ENCODE measurements at places on chromosomes 1 and 21.
A peak's percentile ranks its signal among the peaks of the same experiment; 100 is the strongest.

DNA sequence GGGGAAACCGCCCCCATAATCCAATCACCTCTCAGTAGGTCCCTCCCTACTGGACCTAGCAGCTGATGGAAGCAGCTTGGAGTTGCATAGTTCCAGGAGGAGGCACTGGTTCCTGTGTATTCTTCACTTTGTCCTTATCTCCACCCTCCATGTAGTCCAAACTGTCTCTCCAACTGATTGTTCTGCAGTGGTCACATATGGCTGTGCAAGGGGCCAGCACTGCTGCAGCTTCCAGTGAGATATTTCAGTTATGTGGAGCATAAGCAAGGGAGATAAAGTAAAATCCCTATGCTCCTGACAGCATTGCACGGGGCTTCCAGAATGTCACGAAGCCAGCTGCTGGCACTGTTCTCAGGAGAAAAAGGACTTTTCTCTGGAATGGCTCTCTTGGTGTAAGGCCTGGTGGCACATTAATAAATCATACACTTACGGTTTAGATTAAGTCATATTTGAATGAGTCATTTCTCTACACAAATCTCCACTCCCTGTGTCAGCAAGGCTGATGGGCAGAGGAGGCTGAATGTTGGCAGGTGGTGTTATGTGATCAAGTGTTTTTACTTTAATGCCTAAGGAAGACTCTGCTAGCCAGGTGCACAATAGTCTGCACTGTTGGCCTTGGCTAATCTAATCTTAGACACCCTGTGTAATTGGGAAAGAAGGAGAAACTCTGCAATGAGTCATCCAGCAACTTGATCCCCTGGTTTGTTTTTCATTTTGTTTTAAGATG is 93.4 kb downstream of the KCNK1 start:
- DNase-seq = peak; percentile 10

- no peak for DNase-seq
These were observed 5.3 kb upstream of the LRRC8C start for GRCh38 chr1:89627596-89627962.

- DNase-seq = no peak
These were observed 146.3 kb downstream of the NRIP1 start for GRCh38 chr21:14918527-14918926.

- no peak for DNase-seq
These were observed 34.1 kb upstream of the ADARB1 start for GRCh38 chr21:45040157-45040711.

DNA sequence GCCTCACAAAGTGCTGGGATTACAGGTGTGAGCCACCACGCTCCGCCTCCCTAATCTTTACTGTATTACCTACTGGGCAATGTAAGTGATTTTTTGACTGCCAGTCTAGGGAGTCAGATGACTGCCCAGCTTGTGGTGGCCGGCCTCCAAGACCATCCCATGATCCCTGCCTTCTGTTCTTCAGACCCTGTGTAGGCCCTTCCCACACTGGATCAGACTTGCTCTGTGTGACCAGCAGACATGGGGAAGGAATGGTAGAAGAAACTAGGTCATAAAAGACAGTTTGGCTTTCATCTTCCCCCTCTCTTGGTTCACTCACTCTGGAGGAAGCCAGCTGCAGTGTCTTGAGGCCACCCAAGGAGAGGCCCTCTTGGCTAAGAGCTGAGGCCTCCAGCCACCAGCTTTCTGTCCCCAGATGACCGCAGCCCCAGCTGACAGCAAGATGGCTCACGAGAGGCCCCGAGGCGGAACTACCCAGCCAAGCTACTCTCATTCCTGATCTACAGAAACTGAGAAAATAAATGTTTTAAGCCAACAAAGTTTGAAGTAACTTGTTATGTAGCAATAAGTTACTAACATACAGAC is 14.5 kb upstream of the CBR3 start:
- no peak for DNase-seq

DNA sequence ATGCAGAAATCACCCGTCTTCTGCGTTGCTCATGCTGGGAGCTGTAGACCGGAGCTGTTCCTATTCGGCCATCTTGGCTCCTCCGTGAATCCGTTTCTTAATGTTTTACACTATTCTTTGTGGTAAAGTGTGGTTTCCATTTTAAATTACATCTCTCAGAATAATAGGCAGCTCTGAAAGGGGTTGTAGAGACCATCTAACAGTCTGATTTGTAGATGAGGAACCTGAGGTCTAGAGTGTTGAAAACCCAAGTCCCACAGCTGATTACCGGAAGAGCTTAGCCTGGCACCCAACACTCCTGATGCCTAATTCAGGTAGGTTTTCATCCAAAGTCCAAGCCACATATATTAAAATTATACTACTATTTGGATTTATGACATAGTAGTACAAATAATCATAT is 144.0 kb downstream of the LEPR start:
- DNase-seq = no peak

DNA sequence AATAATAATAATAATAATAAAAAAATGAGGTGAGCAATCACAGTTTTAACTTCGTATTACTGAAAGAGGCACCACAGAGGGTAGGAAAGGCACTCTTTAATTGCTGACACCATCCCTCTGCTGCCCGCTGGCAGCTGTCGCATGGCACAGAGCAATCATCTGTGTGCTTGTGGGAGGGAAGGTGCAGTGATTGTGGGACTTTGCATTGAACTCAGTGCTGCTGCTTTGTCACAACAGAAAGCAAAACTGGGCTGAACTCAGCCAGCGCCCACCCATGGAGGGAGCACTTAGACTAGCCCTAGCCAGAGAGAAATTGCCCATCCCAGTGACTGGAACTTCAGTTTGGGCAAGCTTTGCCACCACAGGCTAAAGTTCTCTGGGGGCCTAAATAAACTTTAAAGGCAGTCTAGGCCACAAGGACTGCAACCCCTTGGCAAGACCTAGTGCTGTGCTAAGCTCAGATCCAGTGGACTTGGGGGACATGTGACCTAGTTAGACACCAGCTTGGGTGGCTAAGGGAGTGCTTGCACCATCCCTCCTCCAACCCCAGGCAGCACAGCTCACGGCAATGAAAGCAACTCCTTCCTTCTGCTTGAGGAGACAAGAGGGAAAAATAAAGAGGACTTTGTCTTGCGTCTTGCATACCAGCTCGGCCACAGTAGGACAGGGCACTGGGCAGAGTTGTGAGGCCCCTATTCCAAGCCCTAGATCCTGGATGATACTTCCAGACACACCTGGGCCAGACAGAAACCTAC is 59.3 kb downstream of the WDR4 start:
- no peak for DNase-seq

DNA sequence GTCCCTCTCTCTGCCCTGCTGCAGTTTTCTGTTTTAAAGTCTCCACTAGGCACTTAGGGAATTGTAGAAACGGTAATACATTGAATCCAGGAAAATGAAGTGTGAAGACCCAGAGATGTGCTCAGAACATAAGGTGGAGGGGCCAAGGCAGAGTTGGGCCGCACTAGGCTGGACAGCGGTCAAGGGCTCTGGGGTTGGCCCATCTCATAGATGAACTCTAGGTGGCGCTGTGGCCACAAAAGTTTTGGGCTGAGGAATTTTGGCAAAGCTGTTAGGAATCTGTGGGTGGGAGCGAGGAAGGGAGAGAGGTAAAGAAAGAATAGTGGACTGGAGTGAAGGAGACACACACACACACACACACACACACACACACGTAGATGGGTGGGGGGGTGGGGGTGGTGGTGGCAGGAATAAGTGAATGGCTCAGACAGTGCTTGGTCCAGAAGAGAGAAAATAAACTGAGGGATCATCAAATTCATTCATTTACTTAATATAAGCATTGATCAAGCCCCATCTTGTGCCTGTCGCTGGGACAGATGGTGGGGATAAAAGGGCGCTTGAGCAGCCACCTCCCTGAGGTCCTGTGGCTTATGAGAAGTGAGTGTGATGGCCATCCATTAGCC is 258.5 kb downstream of the TRABD2B start:
- peak; percentile 37 for DNase-seq

- DNase-seq = no peak
These were observed 68.2 kb downstream of the LHX9 start for GRCh38 chr1:197985351-197985750.

- no peak for DNase-seq
These were observed 94.8 kb upstream of the PRMT6 start for GRCh38 chr1:106961646-106962045.

- DNase-seq = no peak
These were observed 208.9 kb upstream of the GREM2 start for GRCh38 chr1:240820816-240821215.

GRCh38 chr21:42526379-42526727 is 12.7 kb downstream of the SLC37A1 start:
- DNase-seq = no peak

DNA sequence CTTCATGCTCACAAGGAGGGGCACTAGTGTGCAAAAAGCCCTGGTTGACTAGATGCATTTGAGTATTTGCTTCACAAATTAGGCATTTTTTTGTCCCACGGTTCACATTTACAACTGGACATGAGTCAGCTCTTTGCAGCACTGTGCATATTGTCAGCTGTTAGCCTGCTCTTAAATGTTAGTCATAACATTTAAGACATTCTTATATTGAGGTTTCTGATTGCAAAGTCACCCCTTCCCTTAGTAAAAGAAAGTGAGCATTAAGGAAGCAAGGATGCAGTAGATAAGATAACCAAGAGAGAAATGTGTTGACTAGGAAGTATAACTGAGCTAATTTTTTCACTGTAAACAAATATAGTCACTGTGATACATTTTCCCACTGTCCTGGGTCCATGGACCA is 132.6 kb upstream of the CTTNBP2NL start:
- no peak for DNase-seq

DNA sequence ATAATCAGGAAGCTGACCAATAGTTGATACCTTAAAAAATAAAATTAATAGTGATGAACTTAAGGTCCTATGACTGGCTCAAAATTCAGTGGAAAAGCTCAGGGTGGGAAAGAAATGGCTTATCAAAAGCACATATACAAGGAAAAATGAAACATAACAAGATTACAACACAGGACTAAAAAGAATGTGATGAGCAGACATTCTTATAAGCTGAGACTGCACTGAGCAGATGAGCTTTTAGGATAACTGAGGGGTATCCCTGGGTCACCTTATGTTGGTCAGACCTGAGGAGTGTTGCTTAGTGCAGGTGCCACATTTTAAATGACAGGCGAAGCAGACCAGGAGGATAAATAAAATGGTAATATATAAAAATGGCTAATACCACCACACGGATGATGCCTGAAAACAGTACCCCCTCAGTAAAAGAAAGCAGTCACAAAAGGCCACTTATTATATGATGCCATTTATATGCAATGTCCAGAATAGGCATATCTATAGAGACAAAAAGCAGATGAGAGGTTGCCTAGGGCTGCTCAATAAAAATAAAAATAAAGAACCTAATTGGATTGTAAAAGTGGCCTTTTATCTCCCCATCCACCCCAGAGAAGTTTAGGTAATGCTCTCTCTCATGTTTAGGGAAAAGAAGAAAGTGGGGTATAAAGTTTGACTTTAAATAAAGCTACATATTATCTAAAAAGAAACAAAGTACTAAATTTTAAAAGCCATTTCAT is 163.9 kb downstream of the SLC45A1 start:
- DNase-seq = no peak

GRCh38 chr1:208206092-208206698 is 38.0 kb downstream of the PLXNA2 start:
- DNase-seq = no peak

DNA sequence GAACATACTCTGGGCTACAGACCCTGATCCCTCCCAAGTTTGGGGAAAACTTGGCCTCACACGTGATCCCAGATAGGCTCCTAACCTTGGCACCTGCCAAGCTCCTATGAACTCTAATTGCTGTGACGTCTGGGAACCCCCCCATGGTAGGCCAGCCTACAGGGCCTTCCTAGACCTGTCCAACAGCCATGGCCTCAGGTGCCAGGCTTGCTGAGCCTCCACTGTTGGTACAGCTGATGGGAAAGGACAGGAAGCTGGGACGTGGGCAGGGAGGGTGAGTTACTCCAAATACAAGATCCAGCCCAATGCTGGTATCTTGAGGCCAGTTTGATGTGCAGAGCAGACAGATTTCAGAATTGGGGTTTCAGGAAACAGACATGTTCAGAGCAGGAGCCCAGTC is 19.1 kb downstream of the SMIM12 start:
- no peak for DNase-seq

- no peak for DNase-seq
These were observed 188.9 kb upstream of the PLXNA2 start for GRCh38 chr1:208433086-208433485.

DNA sequence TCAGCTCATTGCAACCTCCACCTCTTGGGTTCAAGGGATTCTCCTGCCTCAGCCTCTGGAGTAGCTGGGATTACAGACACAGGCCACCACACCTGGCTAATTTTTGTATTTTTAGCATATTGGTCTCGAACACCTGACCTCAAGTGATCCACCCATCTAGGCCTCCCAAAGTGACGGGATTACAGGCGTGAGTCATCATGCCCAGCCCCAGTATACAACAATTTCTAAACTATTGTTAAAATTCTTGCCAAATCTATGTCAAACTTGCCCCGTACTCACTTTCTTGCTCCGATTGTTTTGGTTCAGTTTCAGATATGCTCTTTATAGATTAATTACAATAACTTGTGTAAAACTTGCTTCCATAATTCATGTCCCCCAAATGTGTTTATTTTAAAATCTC is 4.1 kb downstream of the RGS18 start:
- DNase-seq = no peak

- DNase-seq = no peak
These were observed 6.2 kb upstream of the OLIG2 start for GRCh38 chr21:33019516-33019884.

DNA sequence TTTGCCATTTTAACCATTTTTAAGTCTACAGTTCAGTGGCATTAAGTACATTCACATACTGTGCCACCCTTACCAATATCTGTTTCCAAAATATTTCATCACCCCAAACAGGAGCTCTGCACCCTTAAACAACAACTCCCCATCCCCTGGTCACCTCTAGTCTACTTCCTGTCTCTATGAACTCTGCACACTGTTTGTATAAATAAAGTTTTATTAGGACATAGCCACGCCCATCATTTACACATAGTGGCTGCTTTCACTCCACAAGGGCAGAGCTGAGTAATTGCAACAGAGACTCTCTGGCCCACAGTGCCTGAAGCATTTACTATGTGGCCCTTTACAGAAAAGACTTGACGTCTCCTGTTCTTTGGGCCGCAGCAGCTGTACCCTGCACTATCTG is 30.1 kb downstream of the KCNAB2 start:
- no peak for DNase-seq

DNA sequence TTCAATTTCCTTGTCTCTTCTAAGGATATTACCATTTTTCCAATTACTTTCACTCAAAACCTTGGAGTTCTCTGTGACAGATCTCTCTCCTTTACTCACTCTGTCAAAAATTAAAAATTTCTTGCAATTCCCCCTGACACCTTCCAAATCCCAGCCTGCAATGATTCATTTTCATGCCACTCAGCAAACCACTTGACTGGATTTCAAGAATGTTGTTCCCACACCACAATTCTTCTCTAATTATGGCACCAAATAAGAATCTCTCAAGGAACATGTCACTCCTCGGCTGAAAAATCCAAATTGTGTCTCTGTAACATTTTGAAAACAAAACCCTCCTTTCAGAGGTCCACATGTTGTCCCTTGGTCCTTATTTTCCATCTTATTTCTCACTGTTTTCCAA is 438.9 kb upstream of the ZP4 start:
- DNase-seq = no peak

All from NCI-H1105 treated with DMSO at 0.1 percent for 48 hours (cell line).